Adrenal gland (tissue), 19 donors: ENCODE measurements at places on chromosomes 16 and 17. TPM values are rescaled to one million over a fixed set of nuclear protein-coding genes. Genes with fewer than 3 reads are reported as not detected.

HAP1 gene
- 1.2 TPM for total RNA-seq

E2F4 gene
- total RNA-seq: 48.2 TPM

P2RX5 gene
- 0.57 TPM for total RNA-seq

DNA sequence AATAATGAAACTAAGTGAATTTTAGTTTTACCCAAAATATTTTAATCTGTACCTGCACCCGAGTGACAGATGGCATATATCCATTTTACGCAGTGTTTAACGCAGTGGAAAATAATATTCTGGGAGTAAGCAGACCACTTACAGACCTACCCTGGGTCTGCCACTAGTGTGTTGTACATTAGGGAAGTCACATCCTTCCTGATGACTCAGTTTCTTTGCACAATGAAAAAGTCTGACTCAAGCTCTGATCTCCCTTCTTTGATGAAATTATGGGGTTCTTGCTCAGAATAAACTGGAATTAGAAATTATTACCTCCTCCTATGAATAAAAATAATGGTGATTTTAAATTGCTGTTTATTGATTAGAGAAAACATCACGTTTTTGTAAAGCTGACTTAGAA lies 123.2 kb upstream of the AXIN2 start:
- no peaks in the 10 kb centered on the region for H3K36me3 ChIP-seq
- no peak for DNase-seq
- H3K27ac ChIP-seq: no peak overlapping the region
- no peak overlapping the region for H3K4me3 ChIP-seq
- H3K4me1 ChIP-seq: no peaks in the 10 kb centered on the region

- peaks cover 2% of the 10 kb centered on the region for H3K4me1 ChIP-seq
- no peaks in the 10 kb centered on the region for H3K27me3 ChIP-seq
- no peak overlapping the region for H3K27ac ChIP-seq
- H3K36me3 ChIP-seq: no peaks in the 10 kb centered on the region
- no peak overlapping the region for H3K4me3 ChIP-seq
Measured at GRCh38 chr16:71520550-71520949, 5.7 kb upstream of the CHST4 start.

DNA sequence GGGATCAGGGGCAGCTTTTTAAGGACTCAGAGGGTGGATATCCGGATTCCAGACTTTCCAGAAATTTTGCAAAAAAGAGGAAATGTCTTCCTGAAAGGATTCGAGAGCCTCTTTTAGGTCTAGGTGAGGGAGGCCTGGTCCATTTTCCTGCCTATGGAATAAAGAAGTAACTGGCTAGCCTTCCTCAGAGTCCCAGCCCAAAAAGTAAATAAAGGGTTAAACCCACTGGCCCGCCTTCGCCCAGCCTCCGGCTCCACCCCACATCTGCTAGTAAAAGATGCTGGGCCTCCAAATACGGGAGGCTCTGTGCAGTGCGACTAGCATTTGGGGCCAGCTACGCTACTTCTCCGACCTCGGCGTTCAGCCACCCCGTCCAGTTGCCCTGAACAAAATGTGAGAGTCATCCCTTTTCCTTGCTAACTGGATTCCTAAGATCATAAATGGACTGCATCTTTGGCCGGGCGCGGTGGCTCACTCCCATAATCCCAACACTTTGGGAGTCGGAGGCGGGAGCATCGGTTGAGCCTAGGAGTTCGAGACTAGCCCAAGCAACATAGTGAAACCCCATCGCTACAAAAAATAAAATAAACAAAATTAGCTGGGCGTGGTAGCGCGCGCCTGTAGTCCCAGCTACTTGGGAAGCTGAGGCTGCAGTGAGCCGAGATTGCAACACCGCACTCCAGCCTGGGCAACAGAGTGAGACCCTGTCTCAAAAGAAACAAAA lies 824 bp upstream of the MPP2 start:
- H3K4me1 ChIP-seq: peaks cover 8% of the 10 kb centered on the region
- DNase-seq: peak; percentile 21
- H3K36me3 ChIP-seq: no peaks in the 10 kb centered on the region
- peaks cover 30% of the 10 kb centered on the region for H3K27me3 ChIP-seq

DNA sequence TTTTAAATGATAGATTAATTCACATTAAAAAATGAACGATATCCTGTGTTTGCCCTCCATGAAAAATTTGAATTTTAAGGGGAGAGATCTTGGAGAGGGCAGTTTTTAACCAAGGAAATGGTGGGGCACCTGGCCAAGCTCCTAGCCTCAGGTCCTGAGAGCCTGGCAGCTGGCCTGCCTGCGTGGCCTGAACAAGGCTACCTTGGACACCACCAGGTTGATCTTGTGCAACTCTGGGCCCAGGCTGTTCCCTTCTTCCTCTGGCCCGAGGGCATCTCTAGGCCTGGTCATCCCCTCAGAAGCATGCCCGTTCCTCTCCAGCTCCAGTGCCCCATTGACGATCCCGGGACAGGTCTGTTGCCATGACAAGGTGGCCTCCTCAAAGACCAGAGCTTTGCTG lies 33.4 kb upstream of the LONP2 start:
- H3K4me3 ChIP-seq: no peak overlapping the region
- H3K27ac ChIP-seq: no peak overlapping the region
- DNase-seq: no peak
- no peaks in the 10 kb centered on the region for H3K27me3 ChIP-seq

DNA sequence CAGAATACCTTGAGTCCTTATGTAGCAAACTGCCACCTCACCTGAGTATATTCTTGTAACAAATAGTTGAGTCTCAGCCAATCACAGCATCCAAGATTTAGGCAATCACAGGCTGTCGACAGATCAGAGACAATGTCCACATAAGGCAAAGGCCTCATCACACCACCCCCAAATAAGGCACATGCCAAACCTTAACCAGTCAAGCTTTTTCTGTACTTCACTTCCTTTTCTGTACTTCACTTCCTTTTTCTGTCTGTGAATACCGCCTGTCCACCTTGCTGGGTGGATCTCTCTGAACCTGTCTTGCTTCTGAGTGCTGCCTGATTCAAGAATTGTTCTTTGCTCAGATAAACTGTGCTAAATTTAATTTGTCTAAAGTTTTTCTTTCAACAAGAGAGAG lies 210.4 kb upstream of the N4BP1 start:
- H3K4me3 ChIP-seq: no peak overlapping the region
- no peak for DNase-seq
- H3K27me3 ChIP-seq: no peaks in the 10 kb centered on the region
- H3K36me3 ChIP-seq: no peaks in the 10 kb centered on the region
- no peak overlapping the region for H3K27ac ChIP-seq

- no peak overlapping the region for H3K4me3 ChIP-seq
- no peak overlapping the region for H3K27ac ChIP-seq
- no peaks in the 10 kb centered on the region for H3K36me3 ChIP-seq
- DNase-seq: no peak
- no peaks in the 10 kb centered on the region for H3K4me1 ChIP-seq
Measured at GRCh38 chr16:63617047-63617989, 1504.5 kb downstream of the CDH11 start.

- H3K4me3 ChIP-seq: no peak overlapping the region
- no peak overlapping the region for H3K27ac ChIP-seq
- H3K36me3 ChIP-seq: no peaks in the 10 kb centered on the region
Measured at GRCh38 chr17:66959641-66960375, 4.7 kb upstream of the CACNG4 start.

DNA sequence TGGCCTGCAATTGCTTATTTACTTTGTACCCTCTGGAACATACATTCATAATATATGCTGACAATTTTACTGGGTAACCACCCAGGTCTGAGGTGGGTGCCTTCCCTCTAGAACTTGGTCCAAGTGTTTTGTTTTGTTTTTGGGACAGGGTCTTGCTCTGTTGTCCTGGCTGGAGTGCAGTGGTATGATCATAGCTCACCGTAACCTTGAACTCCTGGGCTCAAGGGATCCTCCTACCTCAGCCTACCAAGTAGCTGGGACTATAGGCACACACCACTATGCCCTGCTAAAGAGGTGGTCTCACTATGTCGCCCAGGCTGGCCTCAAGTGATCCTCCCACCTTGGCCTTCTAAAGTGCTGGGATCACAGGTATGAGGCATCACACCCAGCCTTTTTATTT lies 11.2 kb upstream of the CTCF start:
- DNase-seq: no peak
- no peaks in the 10 kb centered on the region for H3K27me3 ChIP-seq
- no peak overlapping the region for H3K4me3 ChIP-seq
- peaks cover 8% of the 10 kb centered on the region for H3K36me3 ChIP-seq

GRCh38 chr17:31721291-31722025 lies 137.6 kb downstream of the COPRS start:
- no peak overlapping the region for H3K27ac ChIP-seq
- H3K36me3 ChIP-seq: no peaks in the 10 kb centered on the region
- no peaks in the 10 kb centered on the region for H3K27me3 ChIP-seq
- no peak overlapping the region for H3K4me3 ChIP-seq
- H3K4me1 ChIP-seq: peaks cover 13% of the 10 kb centered on the region
- DNase-seq: no peak

DNA sequence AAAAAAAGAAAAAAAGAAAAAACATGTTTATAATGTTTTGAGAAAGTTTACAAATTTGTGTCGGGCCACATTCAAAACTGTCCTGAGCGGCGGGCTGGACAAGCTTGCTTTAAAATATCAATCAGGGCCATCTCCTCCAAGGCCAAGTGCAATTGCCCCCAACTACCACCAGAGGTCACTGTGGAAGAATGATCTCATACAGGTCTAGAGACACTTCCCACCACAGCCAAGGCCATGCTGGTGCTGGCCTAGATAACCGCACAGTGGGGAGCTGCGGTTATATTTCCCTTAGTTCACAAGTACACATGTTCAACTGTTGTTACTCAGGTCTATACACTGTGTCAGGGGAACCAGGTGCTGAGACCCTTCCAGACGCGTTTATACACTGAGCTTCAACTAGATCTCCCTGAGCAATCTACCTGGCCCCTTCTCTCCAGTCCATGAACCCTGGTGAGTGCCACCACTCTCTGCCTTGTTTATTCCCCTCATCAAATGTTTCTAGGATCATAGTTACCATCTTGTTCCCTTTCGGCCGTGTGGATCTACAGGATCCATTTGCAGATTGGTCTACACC lies 83.8 kb upstream of the CCL2 start:
- no peak overlapping the region for H3K27ac ChIP-seq
- H3K36me3 ChIP-seq: no peaks in the 10 kb centered on the region
- peaks cover 6% of the 10 kb centered on the region for H3K27me3 ChIP-seq
- H3K4me3 ChIP-seq: no peak overlapping the region
- peak; percentile 80 for DNase-seq

GRCh38 chr16:27640277-27640600 lies 90.3 kb downstream of the KATNIP start:
- H3K36me3 ChIP-seq: no peaks in the 10 kb centered on the region
- H3K4me3 ChIP-seq: no peak overlapping the region
- no peaks in the 10 kb centered on the region for H3K27me3 ChIP-seq
- no peak overlapping the region for H3K27ac ChIP-seq
- no peaks in the 10 kb centered on the region for H3K4me1 ChIP-seq
